Pancreas (tissue), 10 donors: ENCODE measurements at places on chromosomes 5 and 9.

- DNase-seq = no peak
Observed at GRCh38 chr5:69368458-69369339, 621 bp downstream of the AK6 start.

- DNase-seq = no peak
Observed at GRCh38 chr5:77885519-77885918, 109.4 kb upstream of the TBCA start.

DNA sequence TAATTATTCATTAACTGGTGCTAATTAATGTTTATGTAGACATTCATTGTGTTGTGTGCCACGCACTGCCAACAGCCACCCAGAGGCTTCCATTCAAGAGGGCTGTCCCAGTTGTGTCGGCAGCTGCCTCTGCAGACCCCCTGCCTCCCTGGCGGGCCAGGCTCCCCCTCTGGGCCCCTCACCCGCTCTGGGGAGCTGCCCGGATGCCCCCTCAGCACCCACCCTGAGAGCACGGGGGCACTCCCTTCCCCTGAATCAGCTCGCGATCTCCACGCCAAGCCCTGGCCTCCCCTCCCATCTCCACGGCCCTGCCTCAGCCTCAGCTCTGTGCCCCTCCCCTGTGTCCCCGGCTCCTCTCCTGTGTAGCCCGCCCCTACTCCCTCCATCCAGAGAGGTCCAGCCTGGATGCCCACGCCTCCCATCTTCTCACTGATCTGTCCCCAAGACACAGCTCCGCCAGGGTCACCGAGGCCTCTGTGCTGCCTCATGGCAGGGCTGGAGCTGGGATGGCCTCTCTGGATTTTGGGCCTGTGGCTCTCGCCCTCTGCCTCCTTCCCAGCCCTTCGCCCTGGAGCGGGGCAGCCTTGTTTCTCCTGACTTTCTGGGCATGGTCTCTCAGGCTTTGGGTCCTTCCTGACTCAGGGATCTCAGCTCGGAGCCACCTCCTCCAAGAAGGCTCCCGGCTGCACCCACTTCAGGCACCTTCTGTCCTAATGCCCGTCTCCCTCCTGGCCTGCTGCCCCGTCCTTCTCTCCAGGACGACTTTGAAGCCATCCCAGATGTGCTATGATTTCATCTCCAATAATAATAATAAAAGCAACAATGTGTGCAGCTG lies 16.0 kb upstream of the SLC9A3 start:
- peak; percentile 0 for DNase-seq

DNA sequence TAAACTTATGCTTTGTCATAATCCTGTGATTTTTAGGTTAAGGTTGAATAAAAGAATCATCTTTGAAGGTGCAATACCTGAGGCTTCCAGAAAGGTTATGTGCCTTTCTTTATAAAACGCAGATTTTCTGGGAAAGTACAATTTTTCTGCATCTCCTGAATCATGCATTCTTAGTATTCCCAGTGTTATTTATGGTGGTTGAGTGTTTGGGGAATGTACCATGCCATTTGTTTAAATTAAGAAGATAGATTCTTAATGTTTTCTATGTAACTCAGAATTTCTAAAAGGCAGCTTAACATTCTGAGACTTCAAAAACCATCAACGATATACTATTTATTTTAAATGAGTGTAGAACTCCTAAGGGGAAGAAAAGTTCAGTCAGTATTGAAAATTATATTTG lies 108.1 kb upstream of the FBN2 start:
- no peak for DNase-seq

- DNase-seq = no peak
Observed at GRCh38 chr9:38373679-38374078, 18.8 kb upstream of the ALDH1B1 start.

- DNase-seq = no peak
Observed at GRCh38 chr9:71986900-71987299, 73.5 kb downstream of the C9orf57 start.

DNA sequence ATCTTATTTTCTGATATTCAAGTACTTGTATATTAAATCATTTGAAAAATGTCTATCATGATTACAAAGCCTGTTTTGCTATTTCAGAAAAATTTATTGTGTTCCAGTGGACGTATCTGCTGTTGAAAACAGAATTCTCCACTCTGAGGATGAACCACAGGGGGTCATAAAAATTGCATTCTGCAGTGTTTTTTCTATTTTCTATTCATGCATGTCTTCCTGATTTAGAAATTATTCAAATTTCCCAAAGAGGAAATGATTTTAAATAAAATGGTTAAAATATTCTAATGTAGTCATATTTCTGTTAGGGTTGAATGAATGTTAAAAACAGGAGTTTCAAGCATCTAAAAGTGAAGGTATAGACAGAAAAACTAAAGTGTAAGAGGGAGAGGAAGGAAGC lies 111.5 kb upstream of the ANKRD55 start:
- no peak for DNase-seq

DNA sequence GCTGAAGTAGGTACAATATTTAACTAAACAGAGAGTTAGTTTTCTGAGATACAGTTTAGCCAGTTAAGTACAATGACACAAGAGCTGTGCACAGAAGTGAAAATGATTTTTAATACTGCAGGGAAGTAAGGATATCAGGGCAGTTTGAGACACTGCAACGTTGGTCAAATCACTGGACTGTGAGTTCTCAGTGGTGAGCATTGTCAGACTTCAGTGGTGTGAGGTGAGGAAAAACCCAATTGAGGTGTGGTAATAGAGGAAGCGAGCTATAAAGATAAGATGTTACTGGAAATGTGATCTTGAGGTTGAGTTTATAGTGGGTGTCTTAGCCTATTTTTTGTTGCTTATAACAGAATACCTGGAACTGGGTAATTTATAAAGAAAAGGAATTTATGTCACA lies 12.8 kb upstream of the FBXL7 start:
- no peak for DNase-seq

GRCh38 chr9:114791736-114792135 lies 14.1 kb downstream of the TNFSF15 start:
- no peak for DNase-seq

DNA sequence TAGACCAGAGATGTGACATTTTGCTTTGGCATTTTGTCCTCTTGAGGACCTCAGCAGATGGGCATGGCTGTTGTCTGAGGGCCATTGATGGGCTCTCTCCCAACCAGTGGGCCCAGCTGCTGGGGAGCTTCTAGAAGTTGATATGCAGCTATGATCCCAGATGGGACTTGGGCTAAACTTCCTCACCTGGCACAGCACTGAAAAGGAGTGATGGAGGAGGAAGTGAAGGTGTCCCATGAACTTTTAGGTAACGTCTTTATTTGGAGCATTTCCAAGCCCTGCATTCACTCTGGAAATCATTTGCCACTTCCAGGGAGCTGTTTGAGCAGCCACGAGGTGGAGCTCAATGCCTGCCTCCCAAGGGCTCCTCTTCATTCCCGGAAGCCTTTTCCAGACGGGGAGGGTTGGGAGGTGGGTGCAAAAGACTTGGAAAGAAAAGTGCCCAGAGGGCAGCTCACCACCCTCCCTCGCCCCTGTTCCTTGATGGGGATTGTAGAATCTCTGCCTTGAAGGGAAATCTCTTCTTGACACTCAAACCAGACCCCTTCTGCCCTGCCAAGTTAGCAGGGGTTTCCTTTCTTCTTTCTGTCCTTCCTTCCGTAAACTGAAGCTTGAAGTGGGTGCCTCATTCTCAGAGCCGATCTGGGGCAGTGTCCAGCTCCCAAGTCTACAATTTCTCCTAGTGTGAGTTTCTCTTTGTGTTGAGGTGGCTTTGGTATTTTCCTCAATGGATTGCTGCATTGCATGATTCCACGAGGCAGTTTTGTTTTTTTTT lies 18.1 kb upstream of the NEUROG1 start:
- no peak for DNase-seq

DNA sequence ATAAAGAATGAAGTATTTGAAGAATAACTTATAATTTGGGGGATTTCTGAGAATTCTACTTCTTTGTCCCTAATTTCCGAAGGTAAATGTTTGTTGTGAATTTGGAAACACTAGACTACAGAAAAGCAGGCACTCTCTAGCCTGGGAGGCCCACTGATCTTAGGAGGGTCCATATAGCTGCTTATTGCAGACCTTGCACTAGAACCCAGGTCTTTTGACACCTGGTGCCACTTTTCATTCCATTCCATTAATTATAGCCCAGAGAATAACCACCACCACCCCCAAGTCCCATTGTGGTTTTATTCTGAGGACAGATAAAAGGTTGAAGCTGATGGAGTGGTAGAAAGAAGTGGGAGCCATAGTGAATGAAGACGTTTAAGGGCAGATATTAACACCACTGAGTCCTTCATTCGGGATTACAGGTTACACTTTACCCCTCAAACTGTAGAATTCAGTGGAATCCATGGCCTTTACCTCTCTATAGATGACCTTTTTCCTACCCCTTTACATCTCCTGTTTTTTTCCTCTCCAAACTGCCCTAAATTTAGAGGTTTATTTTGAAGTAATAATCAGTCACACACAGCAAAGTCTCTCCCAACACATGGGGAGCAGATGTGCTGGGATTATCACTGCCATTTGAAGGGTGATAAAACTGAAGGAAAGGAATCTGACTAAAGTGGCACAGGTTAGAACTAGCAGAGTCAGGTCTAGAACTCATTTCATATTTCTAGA lies 12.0 kb upstream of the PSMD5 start:
- DNase-seq = no peak

GRCh38 chr9:99213197-99213596 lies 8.5 kb downstream of the ALG2 start:
- no peak for DNase-seq

- DNase-seq = no peak
Observed at GRCh38 chr5:69013481-69013880, 80.3 kb upstream of the SLC30A5 start.

DNA sequence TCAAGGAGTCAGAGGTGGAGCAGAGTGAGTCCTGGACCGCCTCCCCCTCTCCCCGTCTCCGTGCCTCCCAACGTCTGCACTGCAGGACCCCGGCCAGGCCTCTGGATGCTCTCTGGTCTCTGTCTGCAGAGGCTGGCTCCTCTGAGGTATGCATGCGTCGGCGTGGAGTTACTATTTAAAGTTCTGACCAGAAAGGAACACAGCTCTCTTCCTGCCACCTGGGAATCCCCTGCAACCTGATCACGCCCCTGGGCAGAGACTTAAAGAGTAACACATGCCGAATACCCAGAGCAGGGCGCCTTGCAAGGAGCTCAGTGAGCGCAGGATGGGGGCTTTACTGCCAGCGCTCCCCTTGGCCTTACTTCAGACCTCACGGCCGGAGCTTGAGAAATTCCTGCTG lies 16.0 kb downstream of the ANXA6 start:
- no peak for DNase-seq

GRCh38 chr5:168017313-168017712 lies 274.1 kb upstream of the WWC1 start:
- no peak for DNase-seq

DNA sequence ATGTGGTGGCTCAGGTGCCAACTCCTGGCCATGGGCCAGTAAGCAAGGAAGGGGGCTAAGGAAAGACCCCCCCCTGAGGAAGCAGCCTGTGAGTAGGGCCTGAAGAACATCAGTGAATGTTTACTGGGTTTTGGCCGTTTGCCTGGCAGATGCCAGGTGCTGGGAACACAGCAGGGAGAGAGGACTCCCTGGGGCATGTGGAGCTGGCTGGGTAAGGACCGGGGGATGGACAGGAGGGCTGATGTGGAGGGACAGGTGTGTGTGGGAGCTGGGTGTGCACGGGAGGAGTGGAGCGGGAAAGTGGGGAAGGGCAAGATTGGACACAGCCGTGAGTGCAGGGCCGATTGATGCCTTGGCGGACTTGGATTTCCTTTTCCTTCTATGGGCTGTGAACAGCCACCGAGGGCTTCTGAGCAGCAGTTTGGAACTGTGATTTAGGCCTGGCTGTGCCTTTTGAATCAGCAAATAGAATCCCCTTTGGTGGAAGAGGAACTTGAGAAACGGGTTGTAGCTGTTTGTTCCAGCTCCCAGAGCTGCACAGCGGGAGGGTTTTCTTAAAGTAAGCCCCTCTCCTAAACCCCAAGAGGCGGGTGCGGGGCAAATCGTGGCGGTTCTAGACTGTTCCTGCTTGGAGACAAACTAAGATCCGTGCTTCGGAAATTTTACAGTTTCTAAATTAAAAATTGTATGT lies 3.1 kb downstream of the HMCN2 start:
- no peak for DNase-seq

GRCh38 chr9:82680179-82680935 lies 382.6 kb downstream of the RASEF start:
- no peak for DNase-seq
